ENCODE measurements at places on chromosomes 3 and 15.
A peak's percentile ranks its signal among the peaks of the same experiment; 100 is the strongest.

DNA sequence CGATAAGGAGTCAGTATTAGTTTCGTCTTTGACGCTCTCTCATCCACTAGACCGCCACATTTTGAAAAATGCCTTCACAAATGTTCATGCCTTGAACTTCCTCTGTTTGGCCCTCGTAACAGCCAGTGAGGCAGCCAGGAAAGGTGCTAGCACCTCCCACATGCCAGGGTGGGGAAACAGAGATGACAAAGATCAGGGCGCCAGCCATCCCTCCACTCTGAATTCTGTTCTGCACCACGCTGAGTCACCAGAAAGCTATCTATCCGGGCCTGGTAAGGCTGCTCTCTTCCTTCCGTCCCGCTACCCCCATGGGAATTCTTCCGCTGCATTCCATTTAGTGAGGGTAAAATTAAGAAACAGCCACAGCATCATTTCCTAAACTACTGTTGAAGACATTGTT lies 31.3 kb upstream of the BCL2L10 start:
- DNase-seq = no peak

DNA sequence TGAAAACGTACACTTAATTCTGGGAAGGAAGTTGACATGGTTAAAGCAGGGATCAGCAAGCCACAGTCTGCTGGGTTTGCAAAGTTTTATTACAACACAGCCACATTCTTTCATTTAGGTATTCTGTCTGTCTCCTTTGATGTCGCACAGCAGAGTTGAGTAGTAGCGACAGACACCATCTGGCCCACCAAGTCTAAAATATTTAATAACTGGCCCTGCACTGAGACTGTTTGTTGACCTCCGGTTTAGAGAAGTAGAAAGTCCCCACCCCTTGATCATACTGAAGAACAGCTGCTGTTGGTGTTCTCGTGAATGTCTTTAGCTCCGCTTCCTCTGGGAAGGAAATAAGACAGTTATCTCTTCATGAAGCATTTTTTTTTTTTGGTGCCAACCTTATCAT lies 66.2 kb downstream of the MCTP2 start:
- DNase-seq = peak; percentile 87

DNA sequence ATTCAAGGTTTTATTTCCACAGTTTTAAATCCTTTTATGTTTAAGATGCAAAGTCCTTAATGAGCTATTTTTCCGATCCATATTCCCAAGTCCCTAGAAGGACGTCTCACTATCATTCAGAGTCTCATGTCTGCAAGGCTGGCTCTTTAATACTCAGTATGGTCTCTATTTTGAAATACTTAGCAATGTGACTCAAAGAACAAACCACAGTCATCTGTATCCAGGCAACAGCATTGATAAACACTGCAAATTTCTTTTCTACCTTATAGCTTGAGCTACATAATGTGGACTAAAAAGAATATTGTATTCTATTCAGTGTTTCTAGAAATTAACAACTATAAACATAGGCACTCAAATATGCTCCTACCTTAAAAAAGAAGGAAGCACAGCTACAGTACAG lies 588.3 kb upstream of the NAALADL2 start:
- peak; percentile 1 for DNase-seq

GRCh38 chr15:88803241-88803919 lies at the start of gene ACAN:
Gene ACAN (plus strand): TSS chr15:88803436. CDS start chr15:88836207, 32,771 bp downstream.
- DNase-seq = no peak

- DNase-seq = peak; percentile 0
These were observed 112.5 kb downstream of the ADAMTS9 start for GRCh38 chr3:64575211-64575844.

- no peak for DNase-seq
These were observed 353.6 kb downstream of the ULK4 start for GRCh38 chr3:41608347-41608746.

GRCh38 chr3:39501968-39502837 lies 34.7 kb downstream of the MOBP start:
- no peak for DNase-seq

DNA sequence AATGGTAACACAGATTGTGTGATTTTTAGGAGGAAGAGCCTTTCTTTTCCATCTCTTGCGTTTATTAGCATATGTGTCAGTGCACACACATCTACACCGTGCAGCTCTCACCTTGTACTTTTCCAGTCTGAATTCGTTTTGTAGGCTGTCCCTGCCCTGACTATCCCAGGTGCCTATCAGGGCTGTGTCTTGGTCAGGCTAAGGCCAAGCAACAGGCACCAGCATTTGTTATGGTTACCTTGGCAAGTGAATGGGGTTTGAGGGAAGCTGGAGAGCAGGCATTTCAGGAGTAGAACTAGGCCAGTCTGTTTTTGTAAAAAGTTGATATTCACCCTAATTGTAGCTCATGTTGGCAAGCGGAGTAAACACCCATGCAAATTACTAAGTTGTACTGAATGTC lies 489.5 kb upstream of the TPRG1 start:
- DNase-seq = no peak

GRCh38 chr15:89790206-89790605 lies 14.1 kb downstream of the MESP2 start:
- DNase-seq = no peak

DNA sequence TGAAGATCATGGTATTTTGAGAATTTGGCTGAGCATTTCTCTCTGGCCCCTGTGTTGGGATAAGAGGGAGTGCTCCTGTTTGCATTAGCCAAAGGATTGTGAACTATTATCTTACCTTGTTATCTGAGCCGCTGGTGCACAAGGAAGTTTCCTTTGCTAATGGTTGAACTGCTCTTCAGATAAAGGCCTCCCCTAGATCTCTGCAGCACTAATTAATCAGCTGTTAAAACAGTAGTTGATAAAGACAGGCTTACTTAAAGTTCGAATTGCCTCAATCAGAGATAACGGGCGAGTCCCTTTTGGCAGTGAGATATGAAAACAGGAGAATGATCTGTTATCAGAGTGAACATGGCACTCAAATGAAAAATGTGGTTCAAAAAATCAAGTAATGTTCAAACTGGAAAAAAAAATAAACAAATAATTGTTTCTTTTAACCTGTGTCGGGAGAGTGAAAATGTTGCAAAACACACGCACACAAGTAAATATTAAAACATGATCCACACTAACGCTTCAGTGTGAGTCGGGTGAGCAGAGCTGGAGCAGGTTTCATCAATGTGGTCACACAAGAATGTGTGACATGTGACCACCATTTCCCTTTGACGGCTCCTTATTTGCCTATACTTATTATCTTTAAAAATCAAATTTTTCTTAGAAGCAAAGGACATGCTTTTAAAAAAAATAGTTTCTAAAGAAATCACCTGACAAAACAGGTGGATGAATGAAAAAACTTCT lies 469.1 kb downstream of the SOX2 start:
- no peak for DNase-seq

DNA sequence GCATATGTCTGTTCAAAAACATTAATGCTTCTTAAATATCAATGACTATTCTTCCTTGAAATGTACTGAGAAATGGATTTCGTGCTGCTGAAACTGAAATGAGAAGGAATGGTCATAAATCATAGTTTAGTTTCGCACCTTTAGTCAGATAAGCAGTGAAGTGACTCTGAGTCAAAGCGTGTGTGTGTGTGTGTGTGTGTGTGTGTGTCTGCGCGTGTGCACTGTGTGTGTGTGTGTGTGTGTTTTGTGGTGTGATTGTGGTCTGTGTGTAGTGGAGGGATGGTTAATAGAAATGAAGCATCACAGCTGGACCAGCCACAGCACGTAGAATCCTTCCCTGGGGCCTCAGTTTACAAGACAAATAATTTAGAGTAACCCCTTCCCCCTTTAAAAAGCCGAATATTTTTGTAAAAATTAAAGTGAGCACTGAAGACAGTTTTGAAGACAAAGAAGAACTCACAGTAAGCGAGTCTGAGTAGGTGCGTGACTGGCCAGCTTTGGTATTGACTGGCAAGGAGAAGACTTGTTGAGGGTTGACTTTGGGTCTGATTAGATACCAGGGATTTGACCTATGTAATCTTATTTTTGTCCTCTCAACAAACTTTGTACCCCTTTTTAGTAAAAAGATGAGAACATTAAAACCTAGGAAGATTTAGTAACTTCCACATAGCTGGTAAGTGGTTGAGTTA lies 202.0 kb upstream of the IL12A start:
- DNase-seq = no peak

DNA sequence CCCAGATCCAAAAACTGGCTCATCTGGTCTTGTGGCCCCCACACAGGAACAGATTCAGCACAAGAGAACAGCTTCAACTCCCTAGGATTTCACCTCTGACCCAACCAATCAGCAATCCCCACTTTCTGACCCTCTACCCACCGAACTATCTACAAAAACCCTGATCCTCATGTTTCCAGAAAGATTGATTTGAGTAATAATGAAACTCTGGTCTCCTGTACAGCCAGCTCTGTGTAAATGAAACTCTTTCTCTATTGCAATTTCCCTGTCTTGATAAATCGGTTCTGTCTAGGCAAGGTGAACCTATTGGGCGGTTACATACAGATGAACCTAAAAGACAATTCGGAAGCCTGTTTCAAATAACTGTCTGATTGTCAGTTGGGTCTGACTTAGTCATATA lies 847.6 kb upstream of the ALCAM start:
- no peak for DNase-seq

DNA sequence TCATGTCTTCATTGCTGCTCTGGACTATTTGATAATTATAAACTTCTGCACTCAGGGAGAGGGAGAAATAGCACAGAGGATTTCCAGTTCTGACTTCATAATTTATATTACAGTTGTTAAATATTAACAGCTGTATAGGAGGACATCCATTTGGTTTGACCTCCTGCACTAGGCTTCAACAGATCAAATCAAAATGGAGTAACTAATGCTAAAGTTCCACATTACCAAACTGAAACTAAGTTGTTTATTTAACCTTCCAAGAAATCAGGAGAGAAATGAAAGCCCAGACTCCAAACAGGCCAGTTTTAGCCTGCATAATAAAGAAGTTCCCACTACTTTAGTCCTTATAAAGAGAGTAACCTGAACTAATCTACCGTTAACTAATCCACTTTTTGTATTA lies 4.6 kb downstream of the PLSCR2 start:
- DNase-seq = no peak

DNA sequence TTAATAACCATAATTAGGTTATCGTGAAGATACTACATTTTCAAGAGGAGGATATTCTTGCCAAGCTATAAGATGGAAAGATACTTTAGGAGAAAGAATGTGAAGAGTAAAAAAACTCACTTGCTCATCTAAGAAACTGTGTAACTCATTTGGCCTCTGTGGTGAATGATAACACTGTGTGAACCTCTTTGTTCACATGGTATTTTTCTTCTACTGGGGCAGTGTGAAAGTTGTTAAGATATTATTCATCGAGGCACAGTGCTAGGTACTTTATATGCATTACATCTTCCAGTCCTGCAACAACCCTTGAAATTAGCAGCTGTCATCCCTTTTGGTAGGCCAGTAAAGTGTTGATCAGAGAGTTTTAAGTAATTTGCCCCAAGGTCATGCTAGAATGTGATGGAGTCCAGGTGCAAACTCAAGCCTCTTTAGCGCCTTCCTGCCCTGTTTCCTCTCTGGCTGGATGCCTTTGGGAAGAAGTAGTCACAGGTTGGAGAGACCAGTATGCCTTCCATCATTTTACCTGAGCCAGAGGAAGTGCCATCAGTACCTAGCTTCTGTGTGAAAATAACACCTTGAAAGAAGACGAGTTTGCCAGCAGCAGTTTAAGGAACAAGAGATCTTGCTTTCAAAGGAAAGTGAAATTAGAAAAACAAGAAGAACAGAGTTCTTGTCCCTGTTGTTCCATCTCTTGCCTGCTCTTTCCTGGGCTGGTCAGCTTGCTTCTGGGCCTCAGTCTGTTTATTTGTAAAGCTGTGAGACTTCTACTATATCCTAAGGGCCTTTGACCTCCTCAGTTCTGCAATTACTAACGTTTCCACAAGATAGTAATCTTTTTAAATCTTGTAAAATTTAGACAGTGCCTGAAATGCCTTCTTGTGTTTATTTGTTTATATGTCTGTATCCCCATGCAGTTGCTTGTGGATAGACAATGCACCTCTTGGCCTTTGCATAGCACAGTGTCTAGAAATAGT lies 179.3 kb downstream of the FNDC3B start:
- peak; percentile 15 for DNase-seq

GRCh38 chr3:107239703-107240102 lies 137.5 kb upstream of the CCDC54 start:
- DNase-seq = no peak

- DNase-seq = no peak
These were observed 935.0 kb downstream of the FHIT start for GRCh38 chr3:60316121-60316797.

- no peak for DNase-seq
These were observed 430.5 kb downstream of the OCA2 start for GRCh38 chr15:27668471-27669220.

- DNase-seq = no peak
These were observed 107.8 kb downstream of the LRRN1 start for GRCh38 chr3:3907023-3907422.

GRCh38 chr3:116809208-116809607 lies 99.6 kb downstream of the TUSC7 start:
- peak; percentile 18 for DNase-seq

DNA sequence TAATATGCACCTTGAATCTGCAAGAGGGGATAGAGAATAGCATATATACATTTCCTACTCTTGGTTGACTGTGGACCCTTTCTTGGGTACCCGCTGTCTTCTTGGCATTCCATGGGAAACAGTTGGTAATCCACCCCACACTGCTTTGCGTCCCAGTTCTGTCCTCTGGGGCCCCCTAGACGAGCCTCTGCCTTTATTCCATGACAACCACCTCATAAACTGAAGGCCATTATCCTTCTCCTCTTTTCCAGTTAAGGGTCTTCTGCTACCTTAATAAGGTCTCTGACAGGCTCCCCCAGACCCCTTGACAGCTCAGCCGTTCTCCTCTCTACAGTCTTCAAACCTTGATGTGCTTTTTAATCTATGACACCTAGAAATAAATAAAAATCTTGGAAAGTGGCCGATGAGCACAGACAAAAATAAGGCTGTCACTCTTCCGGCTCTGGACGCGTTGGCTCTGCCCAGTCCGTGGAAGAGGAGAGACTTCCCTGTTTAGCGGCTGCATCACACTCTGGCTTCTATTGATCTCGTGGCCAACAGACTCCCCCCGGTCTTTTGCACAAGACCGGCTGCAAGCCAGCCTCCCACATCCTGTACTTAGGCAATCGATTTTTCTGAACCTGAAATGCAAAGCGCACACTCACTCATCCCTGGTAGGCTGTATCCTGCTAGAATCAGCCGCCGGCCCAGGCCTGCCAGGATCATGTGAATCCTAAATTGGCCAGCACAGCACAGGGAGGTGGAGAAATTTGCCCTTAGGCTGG lies 251.0 kb upstream of the TLE3 start:
- DNase-seq = peak; percentile 31

DNA sequence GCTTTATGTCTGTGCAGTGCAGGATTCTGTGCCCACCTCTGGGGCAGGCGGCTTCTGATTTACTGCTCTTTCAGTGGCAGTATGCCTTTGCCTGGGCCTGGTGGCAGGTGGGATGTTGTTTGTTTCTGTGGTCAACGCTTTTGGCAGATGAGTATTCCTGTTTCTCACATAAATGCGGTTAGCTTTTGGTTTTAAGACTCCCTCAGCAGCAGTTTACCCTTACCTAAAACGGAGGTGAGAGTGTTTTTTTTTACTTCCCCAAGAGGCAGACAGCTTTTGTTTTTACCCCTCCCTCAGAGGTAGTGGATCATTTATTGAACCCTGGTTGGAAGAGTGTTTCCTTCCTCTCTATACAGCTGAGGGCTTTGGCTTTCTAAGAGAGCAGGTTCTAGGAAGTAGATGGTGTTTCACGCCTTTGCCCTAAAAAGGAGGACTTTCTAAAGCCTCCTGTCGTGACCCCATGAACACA lies 134.1 kb upstream of the PLSCR5 start:
- no peak for DNase-seq
